ENCODE measurements at places on chromosomes 3 and 15.
A peak's percentile ranks its signal among the peaks of the same experiment; 100 is the strongest.

- no peak for DNase-seq
Measured at GRCh38 chr15:85027421-85027820, 45.8 kb downstream of the PDE8A start.

DNA sequence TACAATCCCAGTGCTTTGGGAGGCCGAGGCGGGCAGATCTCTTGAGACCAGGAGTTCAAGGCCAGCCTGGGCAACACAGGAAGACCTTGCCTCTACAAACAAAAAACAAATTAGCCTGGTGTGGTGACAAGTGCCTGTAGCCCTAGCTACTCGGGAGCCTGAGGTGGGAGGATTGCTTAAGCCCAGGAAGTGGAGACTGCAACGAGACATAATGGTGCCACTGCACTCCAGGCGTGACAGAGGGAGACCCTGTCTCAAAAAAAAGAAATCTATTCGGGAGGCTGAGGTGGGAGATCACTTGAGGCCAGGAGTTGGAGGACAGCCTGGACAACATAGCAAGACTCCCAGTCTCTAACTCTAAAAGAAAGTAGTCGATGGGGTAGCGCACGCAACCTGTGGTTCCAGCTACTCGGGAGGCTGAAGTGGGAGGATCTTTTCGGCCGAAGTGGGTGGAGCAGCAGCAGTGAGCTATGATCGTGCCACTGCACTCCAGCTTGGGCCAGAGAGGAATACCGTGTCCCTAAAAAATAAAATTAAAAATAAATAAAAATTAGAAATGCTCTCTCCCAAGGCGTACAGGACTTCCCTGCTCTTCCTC lies 775 bp downstream of the C3orf33 start:
- DNase-seq: no peak

DNA sequence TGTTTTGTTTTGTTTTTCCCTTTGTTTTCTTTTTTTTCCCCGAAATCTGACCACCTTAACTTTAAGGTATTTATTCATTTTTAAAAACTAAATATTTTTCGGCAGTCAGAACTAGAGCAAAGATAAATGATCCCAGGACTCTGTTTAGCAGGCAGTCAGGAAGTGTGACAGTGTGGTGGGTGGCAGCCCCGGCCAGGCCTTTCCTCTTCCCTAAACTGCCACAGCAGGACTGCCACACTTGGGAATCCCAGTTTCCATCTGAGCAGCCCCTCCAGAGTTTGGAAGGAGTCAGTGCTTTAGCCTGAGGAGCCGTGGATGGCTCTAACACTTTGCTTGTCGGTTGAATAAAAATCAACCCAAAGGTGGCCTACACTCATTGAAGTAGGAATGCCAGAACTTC lies 6.9 kb downstream of the CCRL2 start:
- DNase-seq: no peak

DNA sequence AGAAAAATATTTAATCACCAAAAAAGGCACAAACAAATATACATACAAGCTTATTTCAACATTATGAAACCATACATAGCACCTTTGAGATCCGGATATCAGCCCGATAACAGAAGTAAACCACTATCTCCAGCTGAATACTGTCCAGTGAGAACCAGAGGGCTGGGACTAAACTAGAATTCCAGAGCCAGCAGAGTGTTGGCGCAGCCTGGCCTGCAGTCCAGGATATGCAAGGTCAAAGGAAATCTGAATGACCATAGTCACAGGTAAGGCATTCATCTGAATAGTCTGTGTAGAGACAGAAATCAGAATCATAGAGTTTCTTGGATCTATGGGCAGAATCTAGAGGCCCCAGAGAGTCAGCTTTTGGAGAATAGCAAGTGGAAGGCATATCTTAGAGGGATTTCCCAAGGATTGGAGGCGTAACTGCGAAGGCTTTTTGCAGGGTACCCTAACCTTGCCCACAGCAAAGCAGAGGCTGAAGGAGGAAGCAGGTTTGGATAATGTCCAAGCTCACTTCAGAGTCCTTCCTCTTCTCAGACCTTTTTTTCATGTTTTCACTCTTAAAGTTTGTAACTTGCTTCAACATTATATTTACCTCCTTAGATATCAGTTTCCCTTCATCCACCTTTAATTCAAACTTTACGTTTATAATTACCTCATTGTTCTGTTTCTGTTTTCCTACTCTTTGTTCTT lies 32.5 kb upstream of the TP63 start:
- DNase-seq: no peak

DNA sequence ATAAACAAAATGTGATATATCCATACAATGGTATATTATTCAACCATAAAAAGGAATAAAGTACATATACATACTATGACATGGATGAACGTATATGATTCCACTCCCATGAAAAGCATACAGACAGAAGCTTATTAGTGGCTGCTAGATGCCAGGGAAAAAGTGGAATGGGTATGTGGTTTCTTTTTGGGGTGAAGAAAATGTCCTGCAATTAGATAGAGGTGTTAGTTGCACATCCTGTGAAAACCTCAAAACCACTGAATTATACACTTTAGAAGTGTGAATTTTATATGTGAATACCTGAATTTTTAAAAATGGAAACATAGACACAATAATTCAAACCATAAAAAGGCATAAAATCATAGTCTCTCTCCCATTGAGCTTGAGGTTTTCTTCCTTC lies 11.2 kb downstream of the DENND6A start:
- no peak for DNase-seq

DNA sequence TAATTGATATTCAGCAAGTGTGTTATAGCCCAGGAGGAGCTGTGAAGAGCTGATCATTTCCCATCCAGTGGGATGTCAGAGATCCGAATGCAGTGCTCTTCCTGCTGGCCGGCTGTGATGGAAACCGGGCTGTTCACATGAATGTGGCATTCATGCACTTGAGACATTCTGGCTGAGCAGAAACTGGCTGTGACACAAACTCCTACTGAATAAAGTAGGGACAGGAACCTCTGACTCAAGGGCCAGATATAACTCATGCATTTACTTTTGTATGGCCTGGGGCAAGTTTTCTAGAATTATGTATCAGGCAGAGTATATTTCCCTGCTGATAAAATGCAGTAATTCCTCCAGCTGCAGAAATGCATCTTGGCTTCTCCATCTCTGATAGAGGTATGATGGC lies 83.4 kb upstream of the FAM3D start:
- DNase-seq: no peak

DNA sequence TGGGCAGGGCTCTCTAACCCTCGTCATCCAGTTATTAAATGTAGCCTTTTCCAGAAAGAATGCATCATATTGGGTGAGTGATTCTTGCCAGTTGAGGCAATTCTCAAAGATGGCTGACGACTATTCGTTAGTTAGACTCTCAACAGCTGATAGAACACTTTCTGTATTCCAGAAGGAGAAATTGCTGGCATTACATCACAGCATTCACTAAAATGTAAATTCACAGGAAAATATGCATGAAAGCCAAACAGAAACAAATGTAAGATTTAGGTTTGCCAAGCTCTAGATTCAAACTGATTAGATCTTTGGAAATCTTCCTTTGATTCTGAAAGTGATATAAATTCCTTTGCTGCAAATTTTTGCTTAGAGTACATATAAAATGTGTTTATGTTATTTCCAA lies 1501.0 kb downstream of the SI start:
- DNase-seq: no peak

GRCh38 chr3:50575372-50575771 lies 6.0 kb downstream of the HEMK1 start:
- DNase-seq: no peak

GRCh38 chr3:195260280-195260905 lies 10.6 kb downstream of the XXYLT1 start:
- DNase-seq: no peak

DNA sequence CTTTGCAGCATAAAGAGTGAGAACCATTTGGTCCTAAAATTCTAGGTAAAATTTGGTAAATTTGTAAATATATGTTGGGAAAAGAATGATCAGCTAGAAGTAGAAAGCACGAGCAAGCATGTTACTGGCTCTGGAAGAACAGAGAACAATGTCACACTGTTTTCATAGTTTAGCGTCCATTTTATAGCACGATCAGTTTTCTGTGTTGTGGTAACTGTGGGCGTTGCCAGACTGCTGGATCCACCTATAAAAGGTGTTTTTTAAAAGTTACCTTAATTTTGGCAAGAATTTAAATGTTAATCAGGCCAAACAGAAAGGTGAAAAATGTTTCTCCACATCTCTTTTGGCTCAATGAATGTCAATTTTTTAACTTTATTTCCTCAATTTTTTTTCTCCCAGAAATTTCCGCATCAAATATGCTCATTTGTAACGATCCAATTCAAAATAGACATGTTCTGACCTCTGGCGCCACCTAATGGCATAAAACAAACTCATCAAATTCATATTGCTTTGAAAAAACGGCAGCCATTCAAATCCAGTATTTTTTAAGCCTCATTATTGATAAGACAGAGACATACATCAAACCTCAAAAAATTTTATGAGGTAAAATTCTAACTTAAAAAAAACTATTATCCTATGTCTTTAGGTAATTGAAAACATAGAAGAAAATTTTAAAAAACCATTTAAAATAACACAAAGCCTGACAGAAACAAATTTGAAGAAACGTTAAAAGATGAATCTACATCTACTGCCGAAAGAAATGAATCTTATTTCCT lies 5.5 kb upstream of the GP5 start:
- no peak for DNase-seq

DNA sequence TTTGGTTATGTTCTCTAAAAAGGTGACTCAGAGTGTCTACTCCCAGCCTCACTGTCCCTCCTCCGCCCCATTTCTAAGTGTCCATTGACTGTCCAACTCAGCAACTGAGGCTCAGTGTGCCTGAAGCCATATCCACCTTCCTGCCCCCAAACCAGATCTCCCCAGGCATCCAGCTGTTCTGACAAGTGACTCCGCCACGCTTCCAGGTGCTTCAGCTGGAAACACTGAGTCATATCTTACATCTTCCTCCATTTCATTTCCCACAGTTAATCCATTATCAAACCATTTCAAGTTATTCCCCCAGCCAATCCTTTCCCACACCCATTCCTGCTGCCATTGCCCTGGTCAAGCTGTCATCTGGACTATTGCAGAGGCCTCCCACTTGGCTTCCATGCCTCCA lies 17.1 kb downstream of the MAGEF1 start:
- DNase-seq: no peak

DNA sequence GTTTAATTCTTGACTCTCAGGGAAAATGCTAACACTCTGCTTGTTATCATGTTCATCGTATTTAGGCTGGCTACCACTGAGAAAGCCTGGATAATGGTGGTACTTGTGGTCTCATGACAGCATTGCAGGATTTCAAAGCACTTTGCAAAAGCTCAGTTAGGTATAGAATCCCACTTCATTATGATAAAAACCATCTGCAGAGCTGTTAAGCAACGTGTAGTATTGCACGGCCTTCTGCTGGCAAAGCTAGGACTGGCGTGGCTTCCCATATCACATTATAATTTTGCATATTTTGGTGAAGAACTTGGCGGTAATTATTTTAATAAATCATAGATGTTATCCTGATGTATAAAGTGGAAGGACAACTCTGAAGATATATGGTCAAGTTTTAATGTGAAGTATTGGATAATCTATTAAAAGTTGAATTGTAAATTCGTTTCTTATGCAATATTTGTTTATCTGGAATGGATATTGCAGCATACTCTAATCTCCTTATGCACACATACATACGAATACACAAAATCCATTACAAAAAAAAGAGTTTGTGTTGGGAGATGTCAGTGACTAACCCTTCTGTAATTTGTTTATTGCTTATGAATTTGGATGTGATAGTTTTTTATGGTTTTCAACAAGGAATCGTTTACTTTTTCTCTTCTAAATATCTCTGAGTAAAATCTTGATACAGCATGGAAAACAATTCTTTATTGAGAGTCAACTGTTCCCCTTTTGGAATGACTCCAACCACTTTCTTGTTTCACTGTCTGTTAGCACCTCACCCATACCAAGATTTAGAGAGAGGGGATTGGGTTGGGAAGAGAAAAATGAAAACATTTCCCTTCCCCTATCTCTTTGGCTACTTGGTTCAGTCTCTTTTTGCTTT lies 9.2 kb downstream of the RAB8B start:
- no peak for DNase-seq

DNA sequence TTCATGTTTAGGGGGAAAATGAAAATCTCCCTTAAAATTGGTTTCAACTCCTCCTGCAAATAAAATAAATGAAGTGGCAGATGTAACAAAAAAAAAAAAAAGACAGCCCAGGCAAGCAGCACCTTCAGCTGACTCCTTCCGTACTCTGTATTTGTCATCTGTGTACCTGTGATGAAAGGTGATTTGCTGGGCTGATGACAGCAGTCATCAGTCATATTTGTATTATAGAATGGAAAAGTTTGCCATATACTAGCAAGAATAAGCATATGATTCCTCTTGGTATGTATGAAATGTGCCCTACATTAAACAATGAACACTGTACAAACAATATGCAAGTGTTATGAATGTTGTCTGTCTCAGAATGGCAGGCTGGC lies 44.1 kb upstream of the WWTR1 start:
- DNase-seq: no peak

GRCh38 chr15:38690216-38690615 lies 125.6 kb upstream of the RASGRP1 start:
- DNase-seq: no peak

- DNase-seq: peak; percentile 67
Measured at GRCh38 chr3:47250309-47251060, 32.1 kb downstream of the KIF9 start.

Measured in WERI-Rb-1 (cell line).